ENCODE measurements at places on chromosomes 3 and 15.
A peak's percentile ranks its signal among the peaks of the same experiment; 100 is the strongest.

DNA sequence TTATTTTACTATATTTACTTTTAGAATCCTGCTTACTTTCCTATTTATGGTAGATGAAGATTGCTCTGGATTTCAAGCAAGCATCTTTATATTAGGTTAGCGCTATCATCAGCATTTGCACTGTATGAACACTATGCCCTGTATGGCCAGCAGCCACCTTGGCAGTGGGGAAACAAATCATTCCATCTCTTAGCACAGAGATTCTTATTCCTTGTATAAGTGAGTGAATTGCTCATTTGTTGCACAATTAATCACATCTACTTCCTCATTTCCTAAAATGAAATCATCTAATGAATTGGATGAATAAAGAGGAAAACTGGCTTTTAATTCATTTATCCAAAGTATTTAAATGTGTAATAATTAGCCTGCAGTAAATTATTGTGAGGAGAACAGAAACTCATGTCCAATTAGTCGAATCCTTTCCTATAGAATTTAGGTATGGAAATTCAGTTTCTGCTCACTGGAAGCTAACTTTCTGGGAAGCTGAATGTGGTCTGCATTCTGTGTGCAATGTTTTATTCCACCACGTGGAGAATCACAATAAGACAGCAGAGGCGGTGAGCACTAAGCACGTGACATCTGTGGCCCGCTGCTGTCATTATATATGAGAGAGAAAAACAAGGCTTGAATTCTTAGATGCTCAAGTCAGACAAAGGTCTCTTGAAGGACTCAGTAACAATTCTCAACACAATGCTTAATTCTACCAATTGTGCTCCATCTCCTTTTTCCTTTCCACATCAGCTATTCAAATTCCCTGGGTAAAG, 93.4 kb downstream of the PEX5L start:
- no peak for DNase-seq

GRCh38 chr3:22960105-22960984, 242.8 kb upstream of the UBE2E2 start:
- DNase-seq, result peak; percentile 5

DNA sequence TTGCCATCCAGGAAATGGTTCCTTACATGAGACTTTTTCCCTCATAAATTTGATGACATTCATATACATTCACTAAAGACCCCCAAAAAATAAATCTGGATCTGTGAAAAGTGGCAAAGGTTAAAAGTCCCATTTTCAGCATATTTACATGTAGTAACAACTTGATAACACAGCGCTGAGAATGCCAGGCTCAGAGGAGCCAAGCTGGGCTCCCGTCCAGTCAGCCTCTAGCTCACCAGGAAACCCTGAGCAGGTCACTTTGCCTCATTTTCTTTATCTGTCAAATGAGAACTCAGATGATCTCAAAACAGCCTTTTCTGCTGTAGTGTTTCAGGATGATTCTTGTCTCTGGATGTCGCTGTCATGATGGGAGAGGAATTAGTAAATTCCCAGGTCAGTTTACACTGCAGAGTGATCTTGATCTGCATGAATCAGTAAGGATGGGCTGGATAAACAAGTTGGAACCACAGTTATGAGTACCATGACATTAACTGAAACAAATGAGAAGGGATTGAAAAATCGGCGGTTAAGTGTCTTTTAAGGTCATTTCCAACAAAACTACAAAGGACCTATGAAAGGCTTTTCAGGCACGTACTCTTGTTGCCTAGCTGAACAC, 82.8 kb downstream of the PPARG start:
- no peak for DNase-seq

GRCh38 chr15:92449476-92449875, 55.8 kb downstream of the ST8SIA2 start:
- DNase-seq, result no peak

GRCh38 chr3:67083277-67083676, 85.2 kb downstream of the KBTBD8 start:
- peak; percentile 44 for DNase-seq

DNA sequence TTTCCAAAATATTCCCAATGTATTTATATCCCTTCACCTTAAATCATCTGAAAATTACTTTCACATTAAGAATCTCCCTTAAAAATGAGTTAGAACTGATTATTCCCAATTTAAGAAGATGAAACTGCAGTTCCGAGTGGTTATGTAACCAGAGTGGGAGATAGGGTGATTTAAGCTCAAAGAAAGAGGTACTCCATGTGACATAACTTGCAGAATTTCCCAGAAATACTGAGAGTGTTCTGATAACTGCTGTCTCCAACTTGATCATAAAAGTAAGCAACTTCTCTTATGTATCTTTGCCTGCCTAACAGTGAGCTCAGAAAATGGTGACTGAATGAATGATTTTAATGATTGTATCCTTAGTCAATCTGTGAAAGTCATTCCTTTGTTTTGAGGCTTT, 32.3 kb downstream of the ARRDC4 start:
- no peak for DNase-seq

- DNase-seq, result no peak
These were observed 140.0 kb downstream of the KCNAB1 start for GRCh38 chr3:156260331-156260730.

DNA sequence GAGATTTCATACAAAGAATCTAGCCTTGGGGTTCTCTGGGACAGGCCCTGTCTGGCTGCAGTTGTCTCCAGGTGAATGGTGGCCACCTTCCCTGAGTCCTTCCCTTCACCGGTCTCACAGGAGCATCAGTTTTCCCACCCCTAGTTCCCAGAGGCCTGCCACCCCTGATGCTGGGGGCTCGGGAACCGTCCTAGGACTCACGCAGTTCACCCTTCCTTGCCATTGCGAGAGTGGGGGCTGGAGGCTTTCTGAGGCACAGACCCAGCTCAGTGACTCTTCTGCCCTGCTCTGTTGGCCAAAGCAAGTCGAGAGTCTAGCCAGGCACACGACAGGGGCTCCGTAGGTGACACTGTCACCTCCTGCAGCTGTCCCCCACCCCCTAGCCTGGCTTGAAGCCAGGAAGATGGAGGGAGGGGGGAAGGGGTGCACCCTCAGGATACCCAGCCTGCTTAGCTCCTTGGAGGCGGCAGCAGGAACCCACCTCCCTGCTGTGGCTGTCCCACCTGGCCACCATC, 130.3 kb downstream of the NUP210 start:
- DNase-seq, result no peak

DNA sequence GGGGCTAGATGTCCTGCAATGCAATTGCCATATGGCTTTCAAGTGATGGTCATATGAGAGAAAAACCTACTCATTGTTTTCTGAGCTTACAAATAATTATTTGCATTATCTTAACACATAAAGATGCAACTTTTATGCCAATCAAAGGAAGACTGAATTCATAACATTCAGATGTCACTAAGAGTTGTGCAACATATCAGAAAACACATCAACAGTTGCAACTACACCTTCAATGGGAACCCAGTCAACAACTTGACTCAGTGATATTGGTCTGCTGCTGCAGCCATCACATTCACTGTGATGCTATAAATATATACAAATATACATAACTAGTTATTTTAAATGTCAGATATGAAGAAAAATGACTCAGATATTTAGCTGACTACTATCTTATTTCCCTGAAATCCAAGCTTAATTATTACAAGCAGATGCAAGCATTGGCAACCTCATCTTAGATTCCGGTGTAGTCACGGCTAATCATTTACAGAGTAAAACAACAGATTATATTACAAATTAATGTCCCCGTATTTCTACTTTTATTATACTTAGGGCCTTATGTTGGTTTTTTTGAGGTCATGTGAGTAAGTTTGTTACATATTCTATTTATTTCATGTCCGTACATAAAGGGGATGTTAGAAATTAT, 23.7 kb downstream of the CNTN3 start:
- no peak for DNase-seq

DNA sequence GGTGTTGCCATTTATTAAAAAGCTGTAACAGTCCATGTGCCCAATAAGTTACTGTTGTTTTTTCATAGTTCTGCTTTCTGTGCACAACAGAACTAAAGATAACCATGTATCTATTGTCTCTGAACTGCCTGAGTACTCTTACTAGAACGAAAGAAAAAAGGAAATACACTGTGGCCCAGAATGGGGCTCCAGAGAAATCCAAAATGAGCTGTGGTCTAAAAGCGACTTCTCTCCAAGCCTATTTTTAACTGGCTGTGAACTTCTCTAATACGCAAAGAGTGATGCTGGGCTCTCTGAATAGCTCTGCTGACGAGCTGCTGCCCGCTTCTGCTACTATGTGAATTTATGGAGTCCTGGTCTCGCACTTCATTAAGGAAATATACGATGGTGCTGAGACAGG, 56.2 kb upstream of the LPP start:
- no peak for DNase-seq

DNA sequence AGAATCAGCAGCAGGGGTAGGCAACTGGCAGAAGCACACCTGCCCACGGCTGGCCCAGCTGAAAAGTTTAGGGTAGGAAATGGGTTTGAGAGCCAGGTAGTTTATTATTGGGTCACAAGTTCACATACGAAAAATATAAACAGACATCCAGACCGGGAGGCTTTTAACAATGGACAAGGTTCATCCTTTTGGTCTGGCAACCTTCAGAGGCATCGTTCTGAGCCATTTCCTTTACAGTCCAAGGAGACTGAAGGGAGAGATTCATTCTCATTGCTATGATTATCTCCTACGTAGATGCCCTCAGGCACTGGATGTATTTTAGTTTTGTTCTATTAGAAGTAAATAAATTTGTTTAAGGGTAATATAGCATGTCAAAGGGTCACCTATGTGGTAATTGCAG, 248.0 kb upstream of the THBS1 start:
- no peak for DNase-seq

- DNase-seq, result no peak
These were observed 611.9 kb downstream of the EDEM1 start for GRCh38 chr3:5799398-5799797.

GRCh38 chr3:108073764-108074431, 16.9 kb downstream of the CD47 start:
- DNase-seq, result no peak

DNA sequence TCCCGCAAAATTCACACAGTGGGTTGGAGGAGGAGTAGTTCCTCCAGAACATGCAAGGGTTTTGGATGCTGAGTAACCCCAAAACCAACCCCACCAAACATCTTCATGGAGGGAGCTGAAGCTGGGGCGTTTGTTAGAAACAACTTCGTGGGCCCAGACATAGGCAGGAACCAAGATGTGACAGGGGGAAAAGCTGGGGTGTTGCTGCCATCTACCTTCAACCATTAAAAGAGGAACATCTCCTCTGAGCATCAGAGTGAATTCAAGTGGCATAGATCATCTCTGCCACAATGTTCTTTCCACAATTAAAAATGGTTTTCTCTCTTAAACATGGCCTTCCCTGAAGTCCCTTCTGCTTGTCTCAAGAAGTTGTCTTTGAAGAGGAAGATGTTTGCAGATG, 20.5 kb downstream of the SIDT1 start:
- DNase-seq, result no peak

DNA sequence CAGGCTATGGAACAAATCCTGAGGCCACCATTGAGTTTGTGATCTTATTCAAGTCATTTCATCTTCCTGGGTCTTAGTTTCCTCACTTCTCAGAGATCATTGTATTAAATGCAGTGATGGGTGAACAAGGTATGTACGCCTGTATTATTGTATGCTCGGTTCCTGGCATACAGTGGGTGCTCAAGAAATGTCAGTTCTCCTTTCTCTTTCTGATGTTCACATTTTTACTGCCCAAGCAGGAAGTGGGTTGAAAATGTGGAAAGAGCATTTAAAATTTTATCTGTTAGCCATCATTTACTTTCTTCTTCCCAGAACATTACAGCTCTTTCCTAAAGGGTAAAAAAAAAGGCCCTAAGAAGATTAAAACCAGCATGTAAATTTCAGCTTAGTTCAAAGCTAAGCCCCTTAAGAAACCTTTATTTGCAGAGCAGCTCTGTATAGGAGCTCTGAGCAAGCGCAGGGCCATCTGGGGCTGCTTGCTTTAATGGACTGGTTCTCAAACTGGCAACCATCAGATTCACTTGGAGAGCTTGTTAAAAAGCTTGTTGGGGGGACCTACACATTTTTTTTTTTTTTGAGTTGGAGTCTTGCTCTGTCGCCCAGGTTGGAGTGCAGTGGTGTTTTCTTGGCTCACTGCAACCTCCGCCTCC, 179.4 kb downstream of the CHST2 start:
- DNase-seq, result no peak

DNA sequence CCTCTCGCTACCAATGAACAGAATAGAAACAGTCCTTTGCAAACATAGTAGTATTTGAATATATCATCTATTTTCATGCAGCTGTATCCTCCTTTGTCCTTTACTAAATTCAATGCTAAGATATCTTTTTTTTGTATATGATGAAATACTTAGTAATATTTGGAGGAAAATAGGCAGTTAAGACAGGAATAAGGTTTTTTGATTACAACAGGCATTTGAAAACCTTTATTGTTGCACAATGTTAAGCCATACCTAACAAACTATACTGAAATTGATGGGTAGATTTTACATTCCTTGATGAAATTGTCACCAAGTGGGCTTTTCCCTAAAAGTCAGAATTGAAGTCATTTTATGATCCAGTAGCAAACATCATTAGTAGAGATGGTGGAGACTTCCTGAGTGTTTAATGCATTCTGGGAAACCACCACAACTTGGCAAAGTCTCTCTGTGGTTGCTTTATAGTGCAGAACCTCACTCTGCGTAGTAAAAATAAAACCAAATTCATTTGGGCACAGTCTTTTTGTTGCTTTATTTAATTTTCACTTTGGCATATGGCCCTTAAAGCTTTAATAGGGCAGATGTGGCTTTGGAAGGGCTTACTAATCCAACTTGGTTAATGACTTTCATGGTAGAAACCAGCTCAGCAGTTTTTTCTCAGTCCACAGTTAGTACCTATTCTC, 216.0 kb downstream of the DIPK2A start:
- no peak for DNase-seq

DNA sequence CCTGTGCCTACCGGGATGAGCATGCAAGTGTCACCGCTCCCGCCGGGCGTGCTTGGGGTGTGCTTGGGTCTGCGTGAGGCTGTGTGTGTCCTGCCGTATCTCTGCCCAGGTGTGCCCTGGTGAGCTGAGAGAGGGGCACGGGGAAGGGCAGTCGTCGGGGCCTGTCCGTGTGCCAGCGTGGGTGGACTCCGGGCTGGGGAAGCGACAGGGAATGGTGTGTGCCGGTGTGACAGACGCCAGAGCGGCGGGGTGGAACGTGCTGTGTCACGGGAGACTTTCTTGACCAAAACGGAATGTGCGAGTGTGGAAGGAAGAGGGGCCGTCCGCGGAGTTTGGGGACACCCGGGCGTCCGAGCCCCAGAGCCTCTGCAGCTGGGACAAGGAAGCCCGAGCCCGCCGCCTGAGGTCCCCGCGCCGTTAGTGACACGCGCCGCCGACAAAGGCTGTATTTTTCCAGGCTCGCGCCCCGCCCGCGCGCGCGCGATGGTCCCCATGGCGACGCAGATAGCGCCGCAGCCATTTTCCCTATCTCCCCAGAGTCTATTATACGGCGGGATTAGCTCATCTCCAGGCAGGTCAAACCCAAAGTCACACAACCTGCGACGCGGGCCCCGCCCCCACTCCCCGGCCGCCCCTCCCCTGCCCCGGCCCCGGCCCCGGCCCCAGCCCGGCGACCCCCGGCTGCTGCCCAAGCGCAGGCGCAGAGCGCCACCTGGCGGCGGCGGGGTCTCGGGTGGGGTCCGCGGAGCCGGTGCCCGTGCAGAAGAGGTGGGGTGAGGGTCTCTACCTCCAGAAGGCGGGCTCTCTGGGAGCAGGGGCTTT, 4.5 kb upstream of the GATA2 start:
- peak; percentile 74 for DNase-seq

GRCh38 chr3:65347166-65347565, 659.4 kb upstream of the ADAMTS9 start:
- DNase-seq, result no peak
